ENCODE measurements at places on chromosomes 5 and 9.

- no peak for DNase-seq
Observed at GRCh38 chr5:65651144-65651543, 26.3 kb downstream of the SHLD3 start.

GRCh38 chr5:146890066-146890465 lies 11.5 kb upstream of the PPP2R2B start:
- DNase-seq = no peak

GRCh38 chr9:136651860-136652259 lies 10.9 kb upstream of the EGFL7 start:
- DNase-seq = no peak

GRCh38 chr9:36136894-36137391 lies 410 bp downstream of the GLIPR2 start:
- DNase-seq = no peak

DNA sequence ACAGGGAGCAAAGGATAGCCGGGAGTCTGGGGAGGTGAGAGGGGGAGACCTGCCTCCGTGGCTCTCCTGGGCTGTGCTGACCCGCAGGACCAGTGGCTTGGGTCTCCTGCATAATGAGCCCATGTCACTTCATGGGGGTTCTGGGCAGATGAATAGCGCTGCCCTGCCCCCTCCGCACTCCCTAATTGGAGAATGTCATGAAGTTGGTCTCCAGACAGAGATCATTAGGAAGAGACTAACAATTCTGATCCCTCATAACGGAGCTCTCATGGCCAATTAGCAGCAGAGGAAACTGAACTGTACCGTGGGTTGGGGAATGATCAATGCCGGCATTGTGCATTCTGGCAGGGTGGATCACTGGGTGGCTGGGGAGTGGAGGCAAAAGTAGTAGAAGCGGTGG lies 186.1 kb downstream of the FSTL4 start:
- no peak for DNase-seq

DNA sequence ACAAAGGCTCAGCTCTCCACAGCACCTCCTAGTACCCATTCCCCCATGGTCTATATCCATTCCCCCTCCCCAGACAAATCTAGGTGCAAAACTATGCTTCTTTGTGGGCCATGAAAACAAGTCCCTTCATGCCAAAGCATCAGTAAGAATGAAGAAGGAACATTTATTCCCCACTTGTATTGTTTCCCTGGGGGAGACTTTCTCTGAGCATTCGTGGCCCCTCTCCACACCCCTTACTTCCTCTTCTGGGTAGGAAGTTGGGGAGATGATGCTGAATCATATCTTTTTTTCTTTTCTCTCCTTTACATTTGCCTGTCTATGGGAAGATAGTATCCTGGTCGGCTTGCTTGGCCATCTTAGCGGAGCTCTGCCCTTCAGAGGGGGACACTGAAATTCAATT lies 246.8 kb downstream of the NSG2 start:
- no peak for DNase-seq

GRCh38 chr5:109561447-109561846 lies 128.3 kb upstream of the MAN2A1 start:
- DNase-seq = no peak

Data from stimulated activated CD4-positive, alpha-beta T cell treated with anti-CD3 and anti-CD28 coated beads, Interleukin-2, amount 100 ng/mL, for 48 hours (primary cell).